Stimulated activated CD4-positive, alpha-beta T cell treated with anti-CD3 and anti-CD28 coated beads, TNF-alpha, amount 100 ng/mL, for 48 hours (primary cell): ENCODE measurements at places on chromosomes 2 and 18.

GRCh38 chr2:24577481-24577880 lies 86.4 kb downstream of the NCOA1 start:
- DNase-seq: no peak

DNA sequence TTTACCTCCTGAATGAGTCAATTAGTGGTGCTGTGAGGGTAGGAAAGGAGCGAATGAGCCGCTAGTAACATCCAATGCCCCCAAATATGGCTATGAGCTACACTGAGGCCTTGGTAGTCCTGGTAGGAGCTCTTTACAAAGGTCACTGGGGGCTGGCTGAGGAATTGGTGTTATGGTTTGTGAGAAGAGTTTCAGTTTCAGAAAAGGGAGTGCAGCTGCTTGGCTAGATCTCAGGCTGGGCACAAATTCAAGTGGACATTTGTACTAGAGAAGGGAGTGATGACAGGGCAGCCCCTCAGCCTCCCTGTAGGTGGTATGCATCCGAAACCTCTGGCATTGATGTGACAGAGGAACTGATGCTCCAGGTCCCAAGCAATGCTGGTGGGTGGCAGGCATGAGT lies 13.9 kb upstream of the PAIP2B start:
- no peak for DNase-seq

- no peak for DNase-seq
Observed at GRCh38 chr2:190970160-190970559, 43.8 kb downstream of the STAT1 start.

DNA sequence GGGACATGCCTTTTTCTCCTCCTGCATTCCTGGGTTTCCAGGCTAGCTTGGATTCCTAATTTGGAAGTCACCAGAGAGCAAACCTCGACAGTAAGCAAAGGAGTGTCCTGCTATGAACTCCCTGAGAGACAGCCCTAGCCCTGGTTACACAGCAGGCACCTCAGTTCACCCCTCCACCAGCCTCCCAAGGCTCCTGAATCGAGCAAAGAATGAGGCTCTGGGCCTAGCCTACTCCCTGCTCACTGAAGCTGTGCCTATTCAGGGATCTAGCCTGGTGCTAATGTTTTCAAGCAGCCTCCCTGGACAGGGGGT lies 66.7 kb upstream of the RMDN2 start:
- DNase-seq: no peak

GRCh38 chr2:37617119-37617892 lies 54.1 kb downstream of the CDC42EP3 start:
- no peak for DNase-seq

GRCh38 chr2:135818937-135819610 lies 17.9 kb downstream of the LCT start:
- DNase-seq: peak; percentile 52
